Ecto neural progenitor cell (in vitro differentiated cells): ENCODE measurements at places on chromosomes 6 and 20.

DNA sequence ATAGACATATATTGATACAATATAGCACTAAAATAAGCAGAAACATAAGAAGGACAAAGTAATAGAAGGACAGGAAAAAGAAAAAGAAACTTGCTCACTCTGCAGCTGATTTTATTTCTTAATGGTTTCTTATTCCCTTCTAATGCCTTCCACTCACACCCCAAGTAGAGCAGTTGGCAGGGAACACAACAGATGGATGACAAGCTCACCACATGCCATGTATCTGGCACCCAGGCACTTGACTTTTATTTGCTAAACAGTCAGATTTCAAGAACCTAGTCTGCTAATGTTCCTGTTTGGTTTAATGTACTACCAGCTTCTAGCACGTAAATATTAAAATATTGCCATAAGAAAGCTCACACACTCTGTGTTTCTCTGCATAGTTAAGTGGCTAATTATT lies 87.1 kb downstream of the COL19A1 start:
- DNase-seq = no peak

GRCh38 chr6:110614586-110614985 lies 138.2 kb upstream of the SLC22A16 start:
- no peak for DNase-seq

- no peak for DNase-seq
These were observed 121.4 kb upstream of the CLDN20 start for GRCh38 chr6:155142168-155143028.

DNA sequence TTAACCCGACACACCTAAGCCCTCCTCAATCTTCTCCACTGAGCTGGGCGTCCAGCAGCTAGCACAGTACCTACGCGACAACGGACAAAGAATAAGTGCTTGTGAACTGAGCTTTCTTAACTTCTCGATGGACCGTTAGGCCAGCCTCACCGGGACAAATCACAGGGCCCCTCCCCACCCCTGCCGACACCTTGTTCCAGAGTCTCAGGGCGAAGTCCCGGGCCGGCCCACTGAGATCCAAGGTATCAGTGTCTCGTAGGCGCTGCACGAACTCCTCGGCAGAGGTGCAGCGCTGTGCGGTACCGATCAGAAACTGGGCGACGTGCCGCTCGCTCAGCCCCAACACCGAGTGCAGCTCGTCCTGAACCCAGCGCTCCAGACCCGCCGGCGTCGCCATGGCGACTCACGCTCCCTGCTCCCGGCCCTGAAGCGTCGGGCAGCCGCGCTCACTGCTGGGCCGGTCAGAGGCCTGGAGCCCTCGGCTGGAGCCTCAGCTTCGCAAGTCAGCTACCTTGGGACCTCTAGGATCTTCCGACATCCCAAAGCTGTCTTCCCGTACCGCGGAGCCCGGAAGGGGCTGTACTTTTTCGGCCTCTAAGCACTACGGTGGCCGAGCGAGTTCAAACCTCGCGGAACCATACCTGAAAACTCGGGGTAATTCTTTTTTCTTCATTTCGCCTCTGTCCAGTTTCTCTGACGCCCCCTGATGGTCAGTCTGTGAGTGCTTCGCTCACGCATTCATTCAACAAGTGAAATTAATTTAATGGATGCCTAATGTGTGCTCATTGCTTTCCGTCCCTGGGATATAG lies at the start of gene DHX16:
TSS of gene DHX16 (minus strand) at position 562 of the 809 bp plus-strand sequence. CDS start at position 397, 165 bp downstream.
- DNase-seq = peak; percentile 93

DNA sequence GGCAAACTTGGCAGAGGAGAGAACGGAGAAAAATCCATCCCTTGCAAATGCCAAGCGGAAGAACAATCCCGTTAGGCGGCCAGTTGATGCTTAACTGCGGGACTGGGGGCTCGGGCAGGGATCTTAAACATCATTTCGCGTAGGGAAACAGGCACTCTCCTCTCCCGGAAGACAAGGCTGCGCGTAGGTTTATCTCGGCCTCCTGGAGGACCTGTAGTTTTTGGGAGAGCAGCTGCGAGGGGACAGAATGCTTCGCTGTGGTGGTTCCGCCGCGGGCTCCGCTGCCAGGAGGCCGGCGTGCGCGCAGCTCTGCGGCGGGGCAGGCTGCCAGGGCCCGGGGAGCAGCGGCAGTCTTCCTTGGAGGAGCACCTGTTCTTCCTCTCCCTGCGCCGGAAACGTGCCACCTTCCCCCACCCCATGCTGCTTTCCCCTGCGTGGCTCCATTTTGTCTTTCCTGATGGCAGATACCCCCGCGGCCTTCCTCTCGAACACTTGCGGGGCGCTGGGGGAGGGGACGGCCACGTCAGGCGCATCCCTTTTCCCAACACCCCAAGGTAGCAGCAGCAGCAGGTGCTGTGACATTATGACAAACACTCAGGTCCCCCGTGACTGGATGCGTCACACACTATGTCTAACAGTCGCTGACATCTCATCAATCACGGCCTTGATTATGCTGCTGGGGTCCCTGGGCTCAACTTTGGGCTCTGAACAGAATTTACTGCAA lies 230.7 kb upstream of the BTBD3 start:
- peak; percentile 50 for DNase-seq

DNA sequence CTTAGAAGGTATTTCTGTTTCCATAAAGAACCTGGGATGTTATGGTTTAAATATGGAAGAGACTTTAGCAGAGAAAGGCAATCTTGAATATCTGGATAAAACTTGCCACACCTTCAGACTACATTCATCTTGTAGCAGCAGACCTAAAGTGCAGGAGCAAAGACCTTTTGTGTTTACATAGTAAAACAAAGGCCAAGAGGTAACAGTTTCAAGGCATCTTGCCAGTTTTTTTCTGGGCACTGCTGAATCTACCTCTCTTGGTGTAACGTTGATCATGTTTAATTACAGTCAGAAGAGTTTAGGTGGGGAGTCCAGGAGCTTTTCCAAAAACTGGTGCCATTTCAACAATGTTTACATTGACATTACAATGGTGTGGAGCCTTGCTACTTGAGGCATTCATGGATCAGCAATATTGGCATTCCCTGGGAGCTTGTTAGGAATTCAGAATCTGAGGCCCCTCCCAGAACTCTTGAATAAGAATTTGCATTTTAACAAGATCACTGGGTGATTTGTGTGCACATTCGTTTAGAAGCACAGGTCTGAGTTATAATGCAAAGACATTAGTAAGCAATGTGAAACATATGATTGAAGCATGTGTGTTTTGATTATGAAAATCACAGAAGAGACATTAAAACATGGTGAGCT lies 94.5 kb downstream of the F13A1 start:
- no peak for DNase-seq

GRCh38 chr6:51214442-51214841 lies 395.8 kb downstream of the TFAP2B start:
- DNase-seq = no peak

DNA sequence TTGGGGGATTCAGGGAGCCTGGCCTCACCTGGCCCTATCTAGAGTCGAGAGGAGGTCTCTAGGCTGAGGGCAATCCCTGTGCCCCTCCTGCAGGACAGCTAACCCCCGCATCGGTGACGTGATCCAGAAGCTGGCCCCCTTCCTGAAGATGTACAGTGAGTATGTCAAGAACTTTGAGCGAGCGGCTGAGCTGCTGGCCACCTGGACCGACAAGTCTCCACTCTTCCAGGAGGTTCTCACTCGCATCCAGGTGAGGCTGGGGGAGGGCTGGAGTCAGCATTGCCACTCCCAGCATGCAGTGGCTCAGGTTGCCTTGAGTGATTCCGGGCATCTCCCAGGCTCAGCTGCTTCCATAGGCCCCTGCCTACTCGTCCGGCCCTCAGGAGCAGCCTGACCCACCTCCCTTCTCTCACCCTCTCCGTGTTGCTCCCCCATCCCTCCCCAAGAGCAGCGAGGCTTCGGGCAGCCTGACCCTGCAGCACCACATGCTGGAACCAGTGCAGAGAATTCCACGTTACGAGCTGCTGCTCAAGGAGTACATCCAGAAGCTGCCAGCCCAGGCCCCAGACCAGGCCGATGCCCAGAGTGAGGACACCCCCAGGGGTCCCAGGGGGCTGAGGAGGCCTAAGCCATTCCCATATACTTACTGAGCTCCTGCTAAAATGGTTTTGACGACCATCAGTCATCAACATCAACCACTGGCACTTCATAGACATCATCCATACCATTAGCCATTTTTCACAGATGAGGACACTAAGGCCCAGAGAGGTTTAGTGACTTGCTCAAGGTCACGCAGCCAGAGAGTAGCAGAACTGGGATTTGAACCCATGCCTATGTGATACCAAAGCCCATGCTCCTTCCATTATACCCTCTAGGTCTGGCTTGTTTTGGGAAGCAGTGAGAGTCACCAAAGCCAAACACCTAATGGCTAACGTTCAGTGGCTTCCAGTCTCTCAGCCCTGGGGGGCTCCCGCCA lies 8.3 kb downstream of the FGD2 start:
- no peak for DNase-seq

- DNase-seq = no peak
These were observed 54.6 kb upstream of the RNF217 start for GRCh38 chr6:124907596-124907995.
